ENCODE measurements at places on chromosomes 6 and 20.

- DNase-seq = no peak
Observed at GRCh38 chr6:78598966-78599365, 268.4 kb upstream of the IRAK1BP1 start.

- no peak for DNase-seq
Observed at GRCh38 chr6:26202811-26203583, 115.8 kb downstream of the HFE start.

DNA sequence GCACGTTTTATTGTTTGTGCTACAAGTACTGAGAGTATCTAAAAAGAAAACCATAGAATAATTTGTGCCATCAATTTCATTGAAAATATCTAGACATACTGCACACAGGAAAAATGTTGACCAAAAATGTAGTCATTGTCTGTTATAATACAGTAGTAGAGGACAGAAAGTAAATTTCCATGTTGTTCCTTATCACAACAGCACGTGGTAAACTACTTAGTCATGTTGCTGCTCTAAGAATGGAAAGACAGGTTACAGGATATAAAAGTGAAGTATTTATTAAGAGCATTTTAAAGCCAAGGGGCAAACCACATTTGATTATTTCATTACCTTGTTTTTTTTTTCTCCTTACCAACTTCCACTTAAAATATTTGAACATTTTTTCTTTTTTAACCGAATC, 89.0 kb upstream of the CEP85L start:
- no peak for DNase-seq

GRCh38 chr6:170192905-170193304, 98.0 kb downstream of the DLL1 start:
- no peak for DNase-seq

DNA sequence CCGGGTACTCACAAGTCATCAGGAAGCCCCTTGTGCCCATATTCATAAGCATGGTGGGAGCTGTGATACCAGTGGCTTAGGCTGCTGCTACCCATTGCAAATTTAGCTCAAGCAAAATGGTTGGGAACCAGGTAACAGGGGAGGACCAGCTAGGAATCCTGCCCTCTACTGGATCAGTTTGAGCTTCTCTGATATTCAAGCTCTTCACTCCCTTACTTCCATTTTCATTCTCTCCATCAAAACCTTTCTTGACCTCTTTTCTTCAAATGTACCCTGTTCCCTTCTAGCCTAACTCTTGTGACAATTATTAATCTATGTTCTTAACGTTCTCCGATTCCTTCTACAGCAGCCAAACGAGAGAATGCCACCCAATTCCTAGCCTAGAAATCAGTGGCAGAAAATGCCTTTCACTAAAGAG, 9.7 kb downstream of the NOL7 start:
- DNase-seq = no peak

GRCh38 chr6:1587977-1588376, 21.7 kb upstream of the FOXC1 start:
- DNase-seq = no peak

DNA sequence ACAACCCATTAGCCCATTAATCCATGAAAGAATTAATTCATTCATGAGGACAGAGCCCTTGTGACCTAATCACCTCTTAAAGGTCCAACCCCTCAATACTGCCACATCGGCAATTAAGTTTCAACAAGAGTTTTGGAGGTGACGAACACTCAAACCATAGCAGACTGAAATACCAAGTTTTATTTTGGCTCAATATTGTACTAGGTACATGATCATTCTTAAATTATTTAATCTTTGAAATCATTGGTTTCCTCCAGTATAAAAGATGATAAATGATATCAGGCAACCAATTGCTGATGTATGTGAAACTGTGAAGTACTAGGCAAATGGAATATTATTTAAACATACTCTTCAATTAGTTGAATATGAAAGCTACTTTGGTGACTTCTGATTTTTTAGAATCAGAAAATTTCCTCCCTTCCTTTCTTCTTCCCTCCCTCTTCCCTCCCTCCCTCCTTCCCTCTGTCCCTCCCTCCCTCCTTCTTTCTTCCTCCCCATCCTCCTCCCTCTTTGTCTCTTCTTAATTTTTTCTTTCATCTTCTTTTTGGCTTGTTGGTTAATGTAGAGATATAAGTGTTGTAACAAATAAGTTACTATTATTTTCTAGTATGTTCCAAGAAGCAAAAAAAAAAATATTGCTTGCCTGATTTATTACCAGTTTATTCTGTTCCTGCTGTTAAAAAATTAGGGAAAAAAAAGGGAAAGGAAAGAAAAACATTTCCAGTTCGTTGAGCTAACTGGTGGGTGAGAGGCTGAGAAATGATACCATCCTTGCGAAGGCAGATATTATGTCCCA, 233.9 kb upstream of the ZNF217 start:
- no peak for DNase-seq

GRCh38 chr20:57573242-57573641, 12.3 kb downstream of the PCK1 start:
- no peak for DNase-seq

- DNase-seq = no peak
Observed at GRCh38 chr6:2103765-2104523, 141.5 kb downstream of the GMDS start.

DNA sequence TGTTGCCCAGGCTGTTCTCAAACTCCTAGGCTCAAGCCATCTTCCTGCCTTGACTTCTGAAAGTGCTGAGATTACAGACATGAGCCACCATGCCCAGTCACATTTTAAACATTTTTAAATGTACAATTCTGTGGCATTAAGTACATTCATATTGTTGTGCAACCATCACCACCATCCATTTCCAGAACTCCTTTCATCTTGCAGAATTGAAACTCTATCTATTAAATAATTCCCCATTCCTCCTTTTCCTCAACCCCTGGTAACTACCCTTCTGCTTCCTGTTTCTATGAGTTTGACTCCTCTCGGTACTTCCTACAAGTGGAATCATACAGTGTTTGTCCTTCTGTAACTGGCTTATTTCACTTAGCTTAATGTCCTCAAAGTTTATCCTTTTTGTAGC, 103.8 kb upstream of the NAA20 start:
- DNase-seq = no peak

DNA sequence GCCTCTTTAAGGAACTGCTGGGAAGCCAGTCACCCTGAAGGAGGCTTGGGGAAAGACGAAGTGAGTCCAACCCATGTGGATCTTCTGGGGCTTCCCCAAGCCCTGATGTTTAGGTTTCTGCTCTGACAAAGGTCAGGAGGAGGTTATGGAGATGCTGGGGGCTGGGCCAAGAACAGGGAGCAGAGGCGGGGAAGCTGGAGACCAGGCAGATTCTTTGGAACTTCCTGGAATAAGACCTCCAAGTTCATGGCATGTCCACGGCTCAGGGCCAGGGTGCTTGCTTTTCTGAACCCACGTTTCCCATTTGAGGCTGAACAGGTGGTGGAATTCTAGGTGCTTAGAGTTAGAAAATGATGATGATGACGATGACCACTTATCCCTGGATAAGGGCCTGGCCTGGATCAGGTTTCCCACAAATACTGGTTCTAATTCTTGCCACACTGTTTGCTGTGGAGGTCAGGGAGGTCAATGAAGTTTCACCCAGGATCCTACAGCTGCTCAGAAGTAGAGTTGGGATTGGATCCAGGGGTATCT, 30.0 kb upstream of the TGM2 start:
- DNase-seq = no peak

GRCh38 chr20:44810391-44811149, at the start of gene RIMS4:
TSS of gene RIMS4 (minus strand) at chr20:44810546. CDS start at chr20:44810271, 275 bp downstream.
- peak; percentile 35 for DNase-seq

GRCh38 chr6:133251688-133252087, 10.5 kb downstream of the EYA4 start:
- DNase-seq = no peak

GRCh38 chr6:125082908-125083683, 70.5 kb upstream of the TPD52L1 start:
- DNase-seq = no peak

DNA sequence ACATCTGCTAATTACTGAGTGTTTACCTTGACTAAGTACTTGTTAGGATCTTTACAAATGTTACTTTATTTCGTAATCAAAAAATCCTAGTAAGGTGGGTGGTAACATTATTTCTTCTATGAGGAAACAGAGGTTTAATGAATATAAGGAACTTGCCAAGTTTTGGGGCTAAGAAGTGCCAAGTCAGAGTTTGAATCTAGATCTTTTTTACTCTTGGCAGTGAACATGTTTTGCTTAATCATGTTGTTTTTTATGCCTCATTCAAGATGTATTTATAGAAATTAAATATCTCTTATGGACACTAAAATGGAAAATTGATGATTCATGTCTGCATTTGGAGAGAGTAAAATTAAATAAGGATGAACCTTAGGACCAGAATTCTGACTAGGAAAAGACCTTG, 393.7 kb downstream of the UTRN start:
- DNase-seq = no peak

- no peak for DNase-seq
Observed at GRCh38 chr20:41373931-41374920, 7.6 kb upstream of the EMILIN3 start.

DNA sequence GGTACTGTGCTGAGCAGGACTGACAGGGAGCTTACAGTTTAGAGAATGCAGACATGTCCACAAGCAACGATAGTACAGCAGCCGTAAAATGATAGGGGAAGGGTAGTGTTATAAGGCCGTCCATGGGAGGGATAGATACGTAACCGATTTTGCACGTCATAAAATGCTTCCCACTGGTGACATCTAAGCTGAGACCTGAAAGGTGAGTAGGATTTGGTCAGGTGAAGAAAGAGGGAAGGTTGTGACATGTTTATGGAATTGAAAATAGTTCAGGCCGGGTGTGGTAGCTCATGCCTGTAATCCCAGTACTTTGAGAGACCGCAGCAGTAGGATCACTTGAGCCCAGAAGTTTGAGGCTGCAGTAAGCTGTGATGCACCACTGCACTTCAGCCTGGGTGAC, 25.6 kb downstream of the SNX9 start:
- DNase-seq = no peak

GRCh38 chr20:5829241-5829809, 79.1 kb downstream of the SHLD1 start:
- DNase-seq = no peak

- DNase-seq = peak; percentile 93
Observed at GRCh38 chr6:1604158-1605003, 5.3 kb upstream of the FOXC1 start.

DNA sequence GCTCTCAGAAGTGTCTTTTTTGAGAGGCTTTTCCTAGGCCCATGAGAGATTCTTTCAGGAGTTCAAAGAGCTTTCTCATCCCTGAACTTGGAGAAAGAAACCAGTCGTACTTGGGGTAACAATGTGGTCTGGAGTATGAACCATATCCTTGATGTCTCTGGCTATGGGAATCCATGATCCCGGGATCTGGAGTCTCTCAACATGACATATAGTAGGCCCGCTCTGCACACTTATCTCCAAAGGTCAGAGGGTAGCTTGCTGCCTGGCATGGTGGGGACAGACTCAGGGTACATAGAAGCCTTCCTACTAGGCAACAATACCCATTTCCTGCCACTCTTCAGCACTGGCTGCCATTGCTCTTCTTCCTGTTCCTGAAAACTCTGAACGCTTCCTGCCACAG, 42.2 kb upstream of the NFATC2 start:
- DNase-seq = no peak

GRCh38 chr6:161618831-161619454, 345.1 kb upstream of the AGPAT4 start:
- DNase-seq = peak; percentile 27

- DNase-seq = no peak
Observed at GRCh38 chr20:7015257-7015656, 247.8 kb downstream of the BMP2 start.

DNA sequence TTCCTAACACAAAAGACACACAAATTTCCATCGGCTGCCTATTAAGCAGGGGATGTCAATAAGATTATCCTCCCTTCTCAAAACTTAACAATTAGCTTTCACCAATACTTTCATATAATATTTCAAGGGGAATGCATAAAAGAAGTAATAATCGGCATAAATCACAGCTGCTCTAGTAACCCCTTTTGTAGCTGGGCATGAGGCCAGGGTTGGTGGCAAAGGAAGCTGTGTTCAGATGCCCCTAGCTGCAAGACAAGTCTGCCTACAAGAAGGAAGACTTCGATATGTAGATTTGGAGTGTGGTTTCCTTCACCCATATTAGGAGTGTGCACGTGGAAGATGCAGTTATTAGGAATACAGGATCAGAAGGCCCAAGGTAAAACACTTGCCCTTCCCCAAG, 156.9 kb upstream of the SSTR4 start:
- DNase-seq = no peak

DNA sequence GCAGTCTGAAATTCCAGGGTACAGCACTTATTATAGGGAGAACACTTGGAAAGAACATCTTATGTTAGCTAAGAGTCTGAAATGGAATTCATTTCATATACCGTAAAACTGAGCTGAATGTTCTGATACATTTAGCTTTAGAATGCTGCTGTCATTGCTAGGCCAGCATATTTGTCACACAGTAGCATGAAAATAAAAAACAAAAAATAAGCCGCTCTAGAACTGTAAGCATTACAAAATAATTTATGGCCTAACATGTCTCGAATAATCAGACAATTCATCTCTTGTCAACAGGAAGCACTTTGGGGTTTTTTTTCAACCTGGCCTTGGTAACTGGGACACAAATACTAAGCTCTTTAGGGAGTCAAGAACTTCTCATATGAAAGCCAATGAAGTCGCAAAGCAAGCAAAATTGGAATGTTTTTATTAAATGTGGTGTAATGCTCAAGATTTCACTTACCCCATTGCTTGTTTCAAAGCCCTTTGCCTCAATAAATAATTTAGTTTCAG, 115.7 kb downstream of the PHACTR1 start:
- no peak for DNase-seq

DNA sequence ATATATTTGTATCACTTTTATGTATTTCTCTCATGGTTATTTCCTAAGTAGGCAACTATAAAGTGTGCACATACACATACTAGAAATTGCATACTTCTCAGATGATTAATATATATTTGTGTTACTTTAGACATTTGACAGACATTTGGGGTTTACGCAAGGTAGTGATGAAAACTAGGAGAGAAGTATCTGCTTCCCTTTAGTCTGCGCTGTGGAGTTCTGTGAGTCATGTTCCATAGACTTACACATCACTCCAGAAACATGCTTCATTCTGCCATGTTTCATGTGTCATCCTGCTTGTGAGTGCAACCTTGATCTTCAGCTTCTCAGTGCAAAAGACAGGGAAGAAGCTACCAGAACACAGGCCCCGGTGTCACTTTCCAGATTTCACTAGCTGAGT, 200.7 kb upstream of the BMP2 start:
- DNase-seq = no peak

DNA sequence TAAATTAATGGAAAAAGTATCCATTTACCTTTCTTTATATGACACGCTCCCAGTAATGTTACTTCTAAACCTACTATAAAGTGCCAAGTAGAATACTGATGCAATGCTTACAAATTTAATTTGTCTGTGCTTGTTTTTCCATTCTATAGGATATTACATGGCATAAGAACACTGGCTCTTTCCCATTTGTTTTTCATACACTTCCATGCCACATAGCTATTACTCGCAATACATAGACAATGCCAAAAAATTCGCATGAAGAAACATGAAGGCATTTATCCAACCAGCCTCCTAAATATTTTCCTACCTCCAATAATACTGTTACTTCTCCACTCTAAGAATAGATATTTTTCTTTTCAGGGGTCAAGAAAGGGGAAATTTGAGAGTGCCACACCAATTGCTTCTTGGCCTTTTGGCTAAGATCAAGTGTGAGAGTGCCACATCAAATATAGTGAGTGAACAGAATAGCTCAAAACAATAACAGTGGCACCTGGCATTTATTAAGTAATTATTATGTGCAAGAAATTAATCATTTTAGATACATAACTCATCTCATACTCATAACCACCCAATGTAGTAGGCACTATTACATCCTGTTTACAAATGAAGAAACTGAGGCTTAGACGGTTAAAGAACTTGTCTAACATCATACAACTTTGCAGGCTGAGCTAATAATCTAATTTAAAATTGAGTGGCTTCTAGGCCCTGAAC, 845 bp upstream of the DST start:
- no peak for DNase-seq

Data from endothelial cell (in vitro differentiated cells).